ENCODE measurements at places on chromosomes 13 and 19.
A peak's percentile ranks its signal among the peaks of the same experiment; 100 is the strongest.

GRCh38 chr13:80037505-80037888 is 303.4 kb downstream of the SPRY2 start:
- DNase-seq: peak; percentile 88

- DNase-seq: no peak
These were observed 123.1 kb downstream of the ITGBL1 start for GRCh38 chr13:101575581-101575980.

DNA sequence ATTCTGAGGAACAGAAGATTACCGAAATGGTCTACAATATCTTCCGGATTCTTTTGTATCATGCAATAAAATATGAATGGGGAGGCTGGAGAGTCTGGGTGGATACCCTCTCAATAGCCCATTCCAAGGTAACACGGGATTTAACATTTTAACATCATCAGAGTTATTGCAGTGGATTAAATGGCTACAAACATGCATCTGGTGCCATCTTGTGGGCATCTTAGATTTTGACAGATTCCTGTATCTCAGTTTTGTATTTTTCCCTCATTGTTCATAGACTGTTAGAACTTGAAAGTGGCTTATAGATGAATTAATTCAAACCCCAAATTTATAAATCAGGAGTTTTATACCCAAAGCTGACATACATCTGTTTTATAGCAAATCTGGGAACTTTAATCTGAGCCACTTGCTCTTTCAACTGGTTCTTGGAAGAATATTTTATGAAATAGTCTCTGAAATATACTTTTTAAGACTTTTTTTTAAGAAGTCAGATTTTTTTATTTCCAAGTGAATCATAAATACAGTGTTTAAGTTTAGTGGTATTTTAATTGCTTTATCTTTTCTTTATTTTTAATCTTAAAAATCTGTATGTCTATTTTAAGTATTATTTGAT is 215.2 kb downstream of the NBEA start:
- DNase-seq: peak; percentile 67

- no peak for DNase-seq
These were observed 16.9 kb downstream of the ZNF331 start for GRCh38 chr19:53554804-53555203.

DNA sequence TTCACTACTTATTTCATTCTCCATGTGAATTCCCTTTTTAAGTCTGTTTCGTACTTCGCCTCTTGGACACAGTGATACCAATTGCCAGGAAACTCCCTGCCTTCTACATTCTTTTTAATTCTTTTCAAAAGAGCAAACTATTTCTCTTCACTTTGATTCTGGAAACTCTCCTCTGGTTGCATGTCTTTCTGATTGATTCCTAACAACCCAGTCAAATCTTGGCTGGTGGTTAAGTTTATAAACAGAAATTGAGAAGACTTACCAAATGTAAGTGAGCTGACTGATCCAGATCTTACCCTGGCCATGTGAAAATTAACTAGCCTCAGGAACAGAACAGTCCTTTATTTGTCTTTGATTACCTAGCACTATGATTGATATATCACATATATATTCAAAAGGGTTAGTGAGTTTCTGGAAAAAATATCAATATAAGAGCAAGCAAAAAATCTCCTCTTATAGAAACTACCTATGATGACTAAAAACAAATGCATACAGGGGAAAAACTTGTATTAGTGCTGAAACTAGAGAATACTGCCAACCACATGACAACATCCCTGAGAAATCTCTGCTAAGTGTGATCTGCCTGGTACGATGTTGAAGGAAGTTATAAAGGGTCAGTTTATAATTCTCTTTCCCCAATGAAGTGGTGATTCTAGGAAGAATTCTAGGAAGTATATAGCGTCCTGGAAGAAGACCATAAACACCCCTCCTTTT is 152.6 kb upstream of the HTR2A start:
- no peak for DNase-seq

GRCh38 chr19:6039566-6040225 is 61.8 kb upstream of the RANBP3 start:
- DNase-seq: no peak

DNA sequence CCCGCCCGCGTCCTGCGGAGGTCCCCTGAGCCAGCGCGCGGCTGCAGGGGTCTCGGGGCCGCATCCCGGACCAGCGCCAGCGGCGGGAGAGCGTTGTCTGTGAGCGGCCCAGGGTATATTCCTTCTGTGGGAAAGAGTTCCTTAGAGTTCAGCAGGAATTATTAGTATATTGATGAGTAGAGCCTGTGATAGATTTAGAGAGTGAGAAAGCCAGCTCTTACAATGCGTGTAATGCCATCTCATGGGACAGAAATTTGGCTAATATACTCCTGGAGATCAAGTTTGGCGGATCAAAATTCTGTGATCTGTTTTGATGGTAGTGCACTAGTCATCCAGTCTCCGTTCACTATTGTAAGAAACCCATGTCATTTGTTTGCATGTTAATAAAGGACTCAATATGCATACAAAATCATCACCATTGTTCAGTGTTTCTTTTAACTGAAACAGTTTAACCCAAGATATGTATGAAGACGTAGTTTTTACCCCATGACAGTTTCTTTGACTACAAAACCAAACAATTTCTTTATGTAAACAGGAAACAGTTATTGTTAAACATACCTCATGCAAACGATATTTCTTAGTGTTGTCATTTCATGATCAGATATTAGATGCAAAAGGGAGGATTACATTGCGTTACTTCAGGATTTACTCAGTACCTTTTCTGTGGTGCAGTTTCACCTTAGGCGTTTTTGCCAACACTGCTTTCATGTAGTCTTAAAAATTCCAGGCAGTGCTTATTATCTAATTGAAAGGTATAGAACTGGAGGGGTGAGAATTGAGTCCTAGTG is 9.9 kb downstream of the TNFRSF19 start:
- DNase-seq: no peak

DNA sequence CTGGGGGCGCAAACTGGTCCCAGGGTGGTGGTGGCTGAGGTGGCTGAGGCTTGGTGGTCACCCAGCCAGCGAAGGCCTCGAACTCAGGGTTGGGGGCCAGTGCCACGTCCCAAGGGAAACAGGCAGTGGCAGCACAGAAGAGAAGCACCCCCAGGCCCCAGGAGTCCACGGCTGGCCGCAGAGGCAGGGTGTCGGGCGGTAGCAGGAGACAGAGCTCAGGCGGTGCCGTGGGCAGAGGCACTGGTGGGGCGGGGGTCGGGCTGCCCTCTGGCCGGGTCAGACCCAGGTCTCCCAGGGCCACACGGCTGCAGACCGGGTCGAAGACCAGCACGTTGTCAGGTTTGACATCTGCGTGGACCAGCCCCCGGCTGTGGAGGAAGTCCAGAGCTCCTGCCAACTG is 4.2 kb upstream of the SBK2 start:
- no peak for DNase-seq

DNA sequence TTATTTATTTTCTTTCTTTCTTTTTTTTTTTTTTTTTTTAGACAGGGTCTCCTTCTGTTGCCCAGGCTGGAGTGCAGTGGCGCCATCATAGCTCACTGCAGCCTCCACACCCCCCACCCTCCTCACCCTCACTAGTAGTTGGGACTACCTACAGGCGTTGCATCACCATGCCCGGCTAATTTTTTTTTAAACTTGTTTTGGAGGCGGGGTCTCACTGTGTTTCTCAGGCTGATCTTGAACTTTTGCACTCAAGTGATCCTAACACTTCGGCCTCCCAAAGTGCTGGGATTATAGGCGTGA is 33.6 kb downstream of the GJA3 start:
- no peak for DNase-seq

- DNase-seq: peak; percentile 27
These were observed 608 bp downstream of the CNN2 start for GRCh38 chr19:1026783-1027649.

- DNase-seq: no peak
These were observed 148.9 kb downstream of the USP12 start for GRCh38 chr13:27022571-27023311.

DNA sequence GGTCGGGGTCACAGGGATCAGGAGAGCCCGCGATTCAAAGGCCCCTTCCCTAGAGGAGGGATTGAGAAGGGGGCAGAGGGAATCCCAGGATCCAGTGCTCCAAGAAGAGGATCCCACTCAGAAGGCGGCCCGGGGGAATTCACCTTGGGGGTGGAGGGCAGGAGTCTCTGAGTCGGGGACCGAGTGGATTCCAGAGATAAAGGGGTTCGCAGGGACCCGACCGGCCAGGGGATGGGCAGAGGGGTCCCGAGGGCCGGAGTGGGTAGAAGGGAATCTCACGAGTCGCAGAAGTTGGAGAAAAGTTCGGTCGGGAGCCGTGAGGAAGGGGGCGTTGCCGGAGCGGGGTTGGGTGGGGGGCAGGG is 261 bp downstream of the PRKD2 start:
- DNase-seq: no peak

GRCh38 chr13:24187185-24187584 is 26.7 kb downstream of the SPATA13 start:
- peak; percentile 55 for DNase-seq

DNA sequence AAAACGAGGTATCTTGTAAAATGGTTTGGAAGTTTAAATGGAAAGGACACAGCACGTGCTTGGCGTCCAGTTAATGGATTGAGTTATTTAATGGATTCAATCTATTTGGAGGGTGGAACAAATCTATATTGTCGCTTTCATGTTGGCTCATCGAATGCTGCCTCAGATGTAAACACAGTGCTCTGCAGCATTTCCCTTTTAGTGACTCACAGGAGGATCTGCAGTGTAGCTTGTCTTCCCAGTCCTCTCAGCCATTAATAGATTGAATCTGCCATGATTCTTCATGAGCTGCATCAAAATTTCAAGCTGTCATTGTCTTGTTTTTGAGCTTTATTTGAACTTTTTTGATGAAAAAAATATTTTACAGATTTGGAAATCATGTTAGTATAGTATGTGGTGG is 44.7 kb downstream of the DHRS12 start:
- DNase-seq: peak; percentile 2

- DNase-seq: no peak
These were observed 38.2 kb downstream of the TMTC4 start for GRCh38 chr13:100636441-100636840.

DNA sequence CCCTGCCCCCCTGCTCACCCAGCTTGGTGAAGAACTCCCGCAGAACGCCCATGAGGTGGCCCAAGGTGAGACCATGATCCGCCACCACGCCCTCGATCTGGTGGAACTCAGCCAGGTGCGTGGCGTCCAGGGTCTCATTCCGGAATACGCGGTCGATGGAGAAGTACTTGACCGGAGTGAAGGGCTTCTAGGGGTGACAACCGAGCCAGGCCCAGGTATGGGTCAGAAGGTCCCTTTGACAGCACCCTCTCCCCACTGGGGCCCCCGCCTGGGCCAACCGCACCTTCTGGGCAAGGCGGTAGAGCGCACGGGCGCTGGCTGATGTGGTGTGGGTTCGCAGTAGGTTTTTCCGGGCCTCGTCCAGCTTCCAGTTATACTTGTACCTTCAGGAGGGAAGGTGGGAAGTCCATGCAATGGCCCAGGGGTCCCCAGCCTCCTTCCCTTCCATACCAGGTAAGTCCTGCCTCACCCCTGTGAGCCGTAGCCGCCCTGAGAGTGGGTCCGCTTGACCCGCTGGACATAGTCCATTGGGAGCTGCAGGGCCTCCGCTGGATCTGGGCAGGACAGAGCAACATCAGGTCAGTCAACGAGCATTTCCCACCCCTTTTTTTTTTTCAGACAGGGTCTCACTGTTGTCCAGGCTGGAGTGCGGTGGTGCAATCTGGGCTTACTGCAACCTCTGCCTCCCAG is 5.7 kb upstream of the SYCE2 start:
- DNase-seq: no peak

- DNase-seq: no peak
These were observed 164.3 kb downstream of the DCT start for GRCh38 chr13:94315188-94315587.

- DNase-seq: no peak
These were observed 20.4 kb downstream of the COG6 start for GRCh38 chr13:39675904-39676303.

DNA sequence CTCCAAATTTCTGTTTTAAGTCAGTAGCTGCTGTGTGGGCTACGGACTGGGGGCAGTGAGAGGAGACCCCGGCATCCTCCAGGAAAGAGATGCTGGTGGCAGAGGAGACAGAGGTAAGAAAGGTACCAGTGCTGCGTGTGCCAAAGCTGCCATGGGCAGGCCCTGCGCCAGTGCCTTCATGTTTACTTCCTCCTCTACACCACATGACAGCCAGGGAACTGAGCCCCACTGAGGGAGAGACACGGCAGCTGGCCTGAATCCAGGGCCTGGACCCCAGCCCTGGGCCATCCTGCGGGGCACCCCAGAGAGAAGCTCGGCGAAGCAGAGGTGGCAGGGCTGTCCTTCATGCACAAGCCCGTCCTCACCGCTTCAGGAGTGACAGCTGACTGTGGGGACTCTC is 22.7 kb upstream of the CCNP start:
- no peak for DNase-seq

DNA sequence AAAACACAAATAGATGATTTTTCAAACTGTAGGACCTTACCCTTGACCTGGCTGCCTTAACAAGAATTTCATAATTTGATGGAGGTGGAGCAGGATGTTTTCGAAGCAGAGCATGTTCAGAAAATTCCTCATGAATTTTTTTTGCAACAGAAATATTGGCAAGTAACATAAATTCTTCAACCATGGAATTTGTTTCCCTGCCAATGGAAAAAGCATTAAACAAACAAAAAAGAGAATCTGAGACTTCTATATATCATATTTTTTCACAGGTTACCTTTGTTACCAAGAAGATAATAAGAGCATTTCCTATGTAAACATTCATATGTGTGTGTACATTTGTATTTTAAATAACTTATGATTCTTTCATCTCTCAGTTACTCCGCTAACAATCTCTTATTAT is 18.3 kb downstream of the DIS3 start:
- no peak for DNase-seq

- DNase-seq: no peak
These were observed 9.2 kb upstream of the SERP2 start for GRCh38 chr13:44364345-44365000.

DNA sequence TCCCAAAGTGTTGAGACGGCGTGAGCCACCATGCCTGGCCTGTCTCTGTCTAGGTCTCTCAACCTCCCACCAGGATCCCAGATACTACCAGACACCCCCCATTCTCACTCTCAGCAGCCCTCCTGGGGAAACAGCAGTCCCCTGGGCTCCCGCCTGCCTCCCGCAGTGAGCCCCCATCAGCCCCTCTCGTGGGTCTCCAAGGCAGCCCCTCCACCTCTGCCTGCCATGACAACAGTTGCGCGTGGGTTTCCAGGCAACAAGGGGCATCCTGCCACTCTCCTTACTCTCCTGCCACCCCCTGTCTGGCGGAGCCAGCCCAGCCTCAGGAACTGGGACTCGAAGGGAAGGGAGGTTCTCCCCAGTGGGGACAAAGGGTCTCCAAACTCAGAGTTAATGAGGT is 5.2 kb downstream of the LRRC4B start:
- DNase-seq: no peak

- no peak for DNase-seq
These were observed 30.5 kb downstream of the PPP1R37 start for GRCh38 chr19:45123440-45123850.

DNA sequence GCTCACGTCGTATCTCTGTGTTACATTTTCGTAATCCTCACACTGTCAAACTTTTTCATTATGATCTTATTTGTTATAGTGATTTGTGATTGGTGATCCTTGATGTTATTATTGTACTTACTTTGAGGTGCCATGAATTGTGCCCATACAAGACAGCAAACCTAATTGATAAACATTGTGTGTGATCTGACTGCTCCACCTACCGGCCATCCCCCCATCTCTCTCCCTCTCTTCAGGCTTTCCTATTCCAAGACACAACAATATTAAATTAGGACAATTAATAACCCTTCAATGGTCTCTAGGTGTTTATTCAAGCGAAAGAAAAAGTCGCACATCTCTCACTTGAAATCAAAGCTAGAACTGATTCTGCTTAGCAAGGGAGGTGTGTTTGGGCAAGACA is 349.3 kb downstream of the RBM26 start:
- no peak for DNase-seq

Measured in suppressor macrophage treated with lipopolysaccharide for 4 hours (primary cell).